ENCODE measurements at places on chromosomes 4 and X.

DNA sequence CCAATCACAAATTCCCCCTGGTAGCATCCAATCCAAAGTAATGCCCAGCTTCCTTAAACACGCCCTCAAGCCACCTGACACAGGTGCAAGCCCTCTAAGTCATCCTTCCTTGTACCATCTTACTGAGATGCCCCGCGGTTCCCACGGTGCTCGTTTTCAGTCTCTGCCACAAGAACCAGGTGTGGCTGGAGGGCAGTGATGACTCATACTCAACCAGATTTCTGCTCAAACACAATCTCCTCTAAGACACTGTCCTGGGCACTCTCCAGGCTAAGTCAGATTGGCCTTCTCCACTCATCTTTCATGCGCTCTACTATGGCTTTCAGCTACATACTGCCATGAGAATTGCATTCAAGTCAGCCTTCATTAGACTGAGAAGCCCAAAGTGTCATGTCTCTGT lies 3.5 kb downstream of the SH3KBP1 start:
- DNase-seq, result no peak

- DNase-seq, result no peak
These were observed 109.7 kb downstream of the ELOVL6 start for GRCh38 chr4:110088670-110089069.

DNA sequence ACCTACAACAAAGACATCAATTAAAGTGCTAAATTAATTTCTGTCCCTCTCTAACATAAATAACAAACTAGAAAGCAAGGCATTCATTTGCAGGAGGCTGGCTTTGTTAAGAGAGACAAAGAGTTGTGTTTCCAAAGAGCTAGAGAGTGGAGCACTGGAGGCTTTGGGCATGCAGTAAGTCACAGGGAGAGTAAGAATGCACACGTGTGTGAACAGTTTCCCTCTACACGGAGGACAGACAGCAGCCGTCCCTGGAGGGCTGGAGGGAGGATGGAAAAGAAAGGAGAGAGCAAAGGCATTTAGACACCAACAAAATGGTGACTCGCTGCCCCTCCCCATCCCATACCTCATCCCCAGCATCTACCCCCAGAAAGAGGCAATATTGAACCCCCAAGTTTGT lies 20.4 kb upstream of the DCHS2 start:
- DNase-seq, result no peak

GRCh38 chrX:130523460-130524394 lies 121.9 kb downstream of the RBMX2 start:
- peak; percentile 47 for DNase-seq

GRCh38 chrX:81662381-81662780 lies 460.5 kb downstream of the SH3BGRL start:
- DNase-seq, result no peak

- DNase-seq, result no peak
These were observed 191.2 kb downstream of the BANK1 start for GRCh38 chr4:101981756-101982155.

GRCh38 chr4:170248576-170248975 lies 158.8 kb upstream of the AADAT start:
- DNase-seq, result no peak

DNA sequence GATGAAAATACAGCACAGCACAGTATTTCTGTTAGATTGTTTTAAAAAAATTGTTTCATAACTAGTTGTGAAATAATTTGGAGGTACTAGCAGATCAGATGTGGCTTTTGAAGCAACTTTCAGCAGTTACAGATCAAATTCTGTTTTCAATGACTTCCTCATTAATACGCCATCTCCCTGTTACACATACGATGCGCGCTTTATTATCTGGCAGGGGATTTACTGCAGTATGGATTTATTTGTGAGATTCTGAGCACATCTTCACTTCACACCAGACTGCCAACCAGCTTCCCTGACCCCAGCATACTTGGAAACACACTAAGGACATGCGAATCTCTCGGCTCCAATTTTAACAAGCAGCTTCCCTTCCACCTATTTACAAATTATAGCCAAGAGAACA lies 235.5 kb upstream of the DIAPH2 start:
- no peak for DNase-seq

- no peak for DNase-seq
These were observed 91.5 kb upstream of the DHX15 start for GRCh38 chr4:24675721-24676389.

DNA sequence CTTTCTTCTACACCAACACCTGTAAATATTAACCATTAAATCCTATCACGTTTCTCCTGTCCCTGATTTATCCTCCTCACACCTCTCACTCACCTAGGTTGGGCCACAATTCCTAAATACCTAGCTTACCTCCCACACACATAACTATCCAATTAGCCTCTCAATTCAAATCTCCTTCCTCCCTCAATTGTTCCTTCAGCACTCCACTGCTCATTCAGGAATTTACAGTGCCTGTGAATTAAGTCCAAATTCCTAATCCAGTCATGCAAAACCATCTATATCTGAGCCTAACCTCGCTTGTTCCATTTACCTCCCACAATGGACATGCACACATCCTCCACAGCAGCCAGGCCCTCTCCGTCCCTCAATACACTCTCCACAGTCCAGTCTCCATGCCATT lies 17.5 kb downstream of the ANXA5 start:
- DNase-seq, result no peak

- no peak for DNase-seq
These were observed 145.1 kb downstream of the STPG2 start for GRCh38 chr4:97998203-97998602.

DNA sequence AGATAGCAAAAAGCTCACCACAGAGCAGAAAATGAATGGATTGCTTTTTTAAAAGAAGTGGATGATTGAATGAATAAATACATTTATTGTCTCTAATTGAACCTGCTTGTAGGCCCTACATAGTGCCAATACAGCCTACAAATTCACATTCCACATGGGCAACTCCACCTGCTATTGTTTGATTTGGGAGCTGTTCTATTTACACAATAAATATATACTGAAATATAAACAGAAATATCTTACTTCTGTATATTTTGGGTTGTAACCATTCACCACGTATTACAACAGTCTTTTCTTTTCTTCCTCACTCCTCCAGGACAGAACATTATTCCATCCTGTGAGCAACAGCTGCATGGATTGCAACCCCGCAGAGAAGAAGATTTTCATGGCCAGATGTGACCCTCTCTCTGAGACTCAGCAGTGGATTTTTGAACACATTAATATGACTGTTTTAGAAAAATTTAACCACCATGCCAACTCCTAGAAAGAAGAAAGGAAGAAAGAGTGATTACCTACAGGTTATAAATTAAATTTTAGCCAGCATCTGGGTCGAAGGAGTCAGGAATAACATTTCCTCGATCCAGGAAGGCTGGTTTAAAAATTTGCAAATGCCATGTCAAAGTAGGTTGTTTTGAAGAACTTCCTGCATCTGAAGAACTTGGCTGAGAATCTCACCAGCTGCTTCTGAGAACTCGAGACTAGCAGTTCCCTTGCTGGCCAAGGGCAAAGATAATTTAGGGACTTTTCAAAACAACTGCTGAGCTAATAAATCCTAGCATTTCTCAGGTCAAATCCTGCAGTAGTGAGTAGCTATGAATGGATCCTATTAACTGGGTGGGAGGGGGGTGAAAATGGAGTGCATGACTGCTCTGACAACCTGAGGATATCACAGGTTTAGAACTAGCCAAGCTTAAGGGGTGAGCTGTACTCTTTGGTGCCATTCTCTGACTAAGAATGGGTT lies 128.7 kb upstream of the GALNT7 start:
- DNase-seq, result peak; percentile 73

GRCh38 chrX:446245-446644 lies 59.5 kb upstream of the PPP2R3B start:
- DNase-seq, result no peak

DNA sequence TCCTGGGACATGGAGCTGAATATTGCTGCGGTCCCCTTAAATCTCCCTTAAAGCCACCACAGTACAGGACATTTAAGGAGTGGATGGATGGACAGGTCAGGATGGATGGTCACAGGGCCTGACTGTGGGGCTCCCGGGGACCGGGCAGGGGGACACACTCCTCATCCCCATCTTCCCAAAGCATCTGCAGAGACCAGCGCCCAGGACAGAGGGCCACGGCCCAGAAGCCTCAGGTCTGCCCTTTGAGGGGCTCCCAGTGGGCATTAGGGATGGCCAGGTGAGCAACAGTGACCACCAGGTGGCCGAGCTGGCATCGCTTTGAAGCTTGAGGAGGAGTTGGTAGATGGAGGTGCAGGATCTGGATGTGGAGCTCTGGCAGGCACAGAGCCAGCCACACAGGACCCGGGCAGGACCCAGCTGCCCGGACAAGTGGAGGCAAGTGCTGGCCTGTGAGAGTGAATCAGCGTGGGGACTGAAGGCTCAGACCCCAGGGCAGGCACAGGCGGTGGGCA lies 51.4 kb downstream of the ABLIM2 start:
- DNase-seq, result no peak

GRCh38 chrX:1249101-1249887 lies 19.3 kb upstream of the CSF2RA start:
- no peak for DNase-seq

- DNase-seq, result no peak
These were observed 9.2 kb upstream of the EIF4E start for GRCh38 chr4:98937986-98938720.

GRCh38 chr4:3697033-3697432 lies 69.2 kb upstream of the ADRA2C start:
- DNase-seq, result no peak

DNA sequence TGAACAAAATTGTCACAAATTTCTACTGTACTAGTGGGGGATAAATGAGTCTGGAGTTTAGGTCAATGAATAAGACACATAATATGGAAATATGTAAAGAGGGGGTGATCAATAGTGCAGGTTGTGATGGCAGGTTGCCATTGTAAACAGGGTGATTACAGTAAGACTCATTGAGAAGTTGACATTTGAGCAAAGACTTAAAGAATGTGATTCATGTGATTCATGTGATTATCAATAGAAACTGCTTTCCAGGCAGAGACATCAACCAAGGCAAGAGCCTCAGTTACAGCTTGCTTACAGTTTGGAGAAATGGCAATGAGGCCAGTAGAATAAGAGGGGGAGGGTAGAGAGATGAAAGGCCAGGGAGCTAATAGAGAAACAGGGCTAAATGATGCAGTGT lies 45.8 kb upstream of the GIMD1 start:
- DNase-seq, result no peak

DNA sequence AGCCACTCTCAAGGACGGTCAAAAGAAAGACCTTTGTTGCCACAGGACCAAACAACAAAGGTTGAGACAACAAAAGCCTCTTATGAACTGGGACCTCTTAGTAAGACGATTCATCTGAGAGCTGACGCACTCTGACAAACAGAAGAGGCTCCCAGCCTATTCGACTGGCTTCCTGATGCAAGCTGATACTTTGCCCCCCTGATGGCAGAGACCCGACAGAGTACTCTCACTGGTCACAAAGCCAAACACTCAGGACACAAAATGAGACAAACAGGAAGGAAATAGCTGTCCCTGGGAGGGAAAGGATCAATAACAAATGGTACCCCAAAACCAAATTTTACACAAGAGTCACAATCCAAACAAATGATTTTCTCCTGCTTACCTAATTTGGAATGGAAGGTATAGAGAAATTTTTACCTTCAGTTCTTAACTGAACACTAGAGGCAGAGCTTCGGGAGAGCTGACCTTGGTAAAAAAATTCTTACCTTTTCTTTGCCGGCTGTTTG lies 75.2 kb upstream of the PLAC8 start:
- DNase-seq, result no peak

- DNase-seq, result no peak
These were observed 237.8 kb upstream of the PGRMC2 start for GRCh38 chr4:128525387-128525786.

DNA sequence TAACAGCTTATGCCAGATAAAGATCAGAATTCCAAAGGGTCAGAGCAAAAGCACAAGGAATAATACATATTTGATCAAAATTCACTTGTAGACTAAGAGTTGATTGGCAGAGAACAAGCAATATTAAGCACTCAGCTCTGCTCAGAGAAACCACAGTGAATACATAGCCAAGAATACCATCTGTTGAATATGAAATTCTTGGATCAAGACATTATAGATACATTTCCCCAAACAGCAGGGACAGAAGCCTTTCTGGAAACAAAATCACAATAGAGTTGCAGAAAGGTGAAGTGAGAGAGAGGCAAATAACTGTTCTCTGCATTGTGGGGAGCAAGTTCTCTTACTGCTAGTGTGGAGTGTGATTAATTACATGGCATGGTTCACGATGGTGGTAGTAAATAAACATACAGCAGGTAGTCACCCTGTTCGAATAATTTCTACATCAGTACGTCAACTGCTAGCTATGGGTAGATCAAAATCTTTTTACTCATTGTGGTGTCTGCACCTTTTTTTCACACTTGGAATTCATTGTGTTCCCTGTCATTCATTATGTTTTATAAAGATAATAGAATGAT lies 366.7 kb downstream of the PCDH7 start:
- DNase-seq, result no peak

GRCh38 chrX:45758738-45759397 lies 558.2 kb upstream of the DIPK2B start:
- no peak for DNase-seq

- no peak for DNase-seq
These were observed 56.7 kb downstream of the ANK2 start for GRCh38 chr4:113106108-113106507.

- DNase-seq, result no peak
These were observed 38.9 kb downstream of the TRIML1 start for GRCh38 chr4:188177997-188178675.

DNA sequence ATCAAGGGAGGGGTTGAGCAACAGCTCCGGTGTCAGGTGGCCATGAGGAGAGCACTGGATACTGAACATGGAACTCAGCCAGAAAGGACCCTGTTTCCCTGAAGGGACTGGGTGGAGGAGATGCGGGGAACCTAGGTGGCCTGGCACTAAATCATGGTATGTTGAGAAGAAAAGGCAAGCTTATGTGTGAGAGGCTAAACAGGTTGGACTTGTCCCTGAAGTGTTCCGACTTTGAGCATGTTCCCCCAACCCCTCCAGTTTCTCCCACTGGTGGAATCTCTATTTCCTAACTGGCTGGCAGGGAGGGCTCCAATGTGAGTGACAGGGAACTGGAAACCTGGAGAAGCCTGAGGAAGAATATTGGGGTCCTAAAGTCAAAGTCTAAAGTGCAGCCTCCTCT lies 69.5 kb downstream of the PLAC1 start:
- DNase-seq, result no peak

DNA sequence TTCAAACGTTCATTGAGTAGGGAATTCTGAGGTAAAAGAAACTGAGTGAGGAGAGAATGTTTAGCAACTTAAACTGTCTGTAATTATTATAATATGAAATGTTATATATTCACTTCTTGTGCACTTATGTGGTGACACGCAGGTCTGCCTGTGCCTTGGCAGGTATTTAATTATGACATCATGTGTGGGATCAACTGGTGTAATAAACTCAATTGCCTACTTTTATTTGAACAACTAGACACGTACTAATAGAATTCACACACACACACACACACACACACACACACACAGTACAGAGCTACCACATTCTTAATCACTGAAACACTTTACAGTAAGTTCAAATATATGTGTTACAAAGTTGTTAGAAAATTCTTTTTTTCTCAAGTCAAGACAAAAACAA lies 20.7 kb upstream of the SLC25A31 start:
- no peak for DNase-seq

- no peak for DNase-seq
These were observed 114.4 kb downstream of the PSAPL1 start for GRCh38 chr4:7320206-7320797.

Measured in NCI-H1930 (cell line).